ENCODE measurements at places on chromosomes 4 and X. TPM values are rescaled to one million over a fixed set of nuclear protein-coding genes. Genes with fewer than 3 reads are reported as not detected.
A peak's percentile ranks its signal among the peaks of the same experiment; 100 is the strongest.

PCDH10 gene
- 0.27 TPM for total RNA-seq

IL1RAPL2 gene
- not detected for total RNA-seq

GRCh38 chrX:74536832-74537371 lies 77.5 kb downstream of the RLIM start:
- no peaks in the 10 kb centered on the region for H3K36me3 ChIP-seq
- H3K27me3 ChIP-seq = no peaks in the 10 kb centered on the region
- H3K27ac ChIP-seq = peak overlapping the region; percentile 81

- no peak for DNase-seq
- no peak overlapping the region for H3K27ac ChIP-seq
- no peaks in the 10 kb centered on the region for H3K36me3 ChIP-seq
- H3K27me3 ChIP-seq = no peaks in the 10 kb centered on the region
- H3K4me3 ChIP-seq = no peak overlapping the region
- H3K4me1 ChIP-seq = no peaks in the 10 kb centered on the region
Measured at GRCh38 chr4:183858011-183858615, 47.0 kb upstream of the STOX2 start.

GRCh38 chr4:150457802-150458201 lies 124.1 kb upstream of the MAB21L2 start:
- no peak for DNase-seq
- no peak overlapping the region for H3K4me3 ChIP-seq
- H3K27me3 ChIP-seq = no peaks in the 10 kb centered on the region
- H3K4me1 ChIP-seq = no peaks in the 10 kb centered on the region

GRCh38 chrX:150377005-150377404 lies 13.9 kb downstream of the MAMLD1 start:
- H3K4me1 ChIP-seq = no peaks in the 10 kb centered on the region
- no peaks in the 10 kb centered on the region for H3K27me3 ChIP-seq
- H3K27ac ChIP-seq = no peak overlapping the region
- H3K4me3 ChIP-seq = no peak overlapping the region

Measured in transverse colon (tissue), 4 donors.